RKO (cell line): ENCODE measurements at places on chromosomes 6 and 20.
A peak's percentile ranks its signal among the peaks of the same experiment; 100 is the strongest.

- no peak for DNase-seq
These were observed 38.3 kb downstream of the COX4I2 start for GRCh38 chr20:31675828-31676608.

DNA sequence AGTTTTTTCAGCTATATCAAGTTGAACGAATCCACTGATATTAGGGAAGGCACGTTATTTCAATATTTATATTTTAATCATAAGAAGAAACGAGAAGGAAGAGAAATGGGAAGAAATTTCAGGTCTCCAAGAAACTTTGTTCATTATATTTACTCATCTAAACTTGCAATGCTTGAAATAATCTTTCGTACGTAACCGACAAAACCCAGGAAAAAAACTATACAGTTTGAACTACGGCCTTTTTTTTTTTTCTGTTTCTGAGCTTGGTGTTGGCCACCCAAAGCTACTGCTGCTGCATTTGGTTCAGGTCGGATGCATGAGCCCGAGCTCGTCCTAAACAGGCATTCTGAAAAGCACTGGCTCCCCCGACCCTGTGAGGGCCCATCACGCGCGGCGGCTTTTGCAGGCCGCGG, 548 bp downstream of the PERP start:
- DNase-seq = no peak

DNA sequence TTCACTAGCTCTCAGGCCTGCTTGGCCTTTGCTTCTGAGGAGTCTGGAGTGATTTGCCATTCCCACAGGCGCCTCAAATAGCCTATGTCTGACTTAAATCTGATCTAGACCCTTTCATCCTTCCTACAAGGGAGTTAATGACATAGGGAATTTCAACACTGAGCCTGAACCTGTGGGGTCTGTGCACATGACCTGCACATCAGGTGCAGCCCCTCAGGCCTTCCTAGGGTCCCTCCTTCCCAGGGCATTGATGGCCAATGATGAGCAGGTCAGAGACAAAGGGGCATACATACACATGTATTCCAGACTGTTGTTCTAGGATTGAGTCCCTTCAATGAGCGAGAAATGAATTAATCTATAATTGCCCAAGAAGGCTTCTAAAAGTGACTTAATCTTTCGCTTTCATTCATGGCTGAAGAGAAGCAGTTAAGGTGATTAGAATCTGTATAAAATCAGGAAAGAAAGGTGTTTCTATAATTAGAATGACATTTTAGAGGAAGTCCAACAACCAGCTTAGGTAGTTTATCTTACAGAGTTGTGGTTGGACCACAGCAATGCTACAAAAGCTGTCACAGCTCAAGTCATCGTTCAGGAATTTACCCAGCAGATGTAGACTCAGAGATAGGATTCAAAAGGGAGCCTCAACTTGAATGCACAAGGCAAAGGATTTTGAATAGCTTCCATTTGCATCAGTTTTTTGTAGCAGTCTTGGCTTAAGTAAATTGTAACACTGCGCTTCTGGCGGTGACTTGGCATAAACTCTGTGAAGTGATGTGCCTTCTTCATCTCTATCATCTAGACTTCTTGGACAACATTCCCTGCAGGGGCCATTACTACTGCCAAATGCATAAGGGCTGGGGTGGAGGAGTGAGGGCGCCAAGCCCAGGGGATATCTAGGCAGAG, 27.0 kb upstream of the TBC1D7 start:
- peak; percentile 57 for DNase-seq

- no peak for DNase-seq
These were observed 49.1 kb downstream of the IRAK1BP1 start for GRCh38 chr6:78916411-78916810.

DNA sequence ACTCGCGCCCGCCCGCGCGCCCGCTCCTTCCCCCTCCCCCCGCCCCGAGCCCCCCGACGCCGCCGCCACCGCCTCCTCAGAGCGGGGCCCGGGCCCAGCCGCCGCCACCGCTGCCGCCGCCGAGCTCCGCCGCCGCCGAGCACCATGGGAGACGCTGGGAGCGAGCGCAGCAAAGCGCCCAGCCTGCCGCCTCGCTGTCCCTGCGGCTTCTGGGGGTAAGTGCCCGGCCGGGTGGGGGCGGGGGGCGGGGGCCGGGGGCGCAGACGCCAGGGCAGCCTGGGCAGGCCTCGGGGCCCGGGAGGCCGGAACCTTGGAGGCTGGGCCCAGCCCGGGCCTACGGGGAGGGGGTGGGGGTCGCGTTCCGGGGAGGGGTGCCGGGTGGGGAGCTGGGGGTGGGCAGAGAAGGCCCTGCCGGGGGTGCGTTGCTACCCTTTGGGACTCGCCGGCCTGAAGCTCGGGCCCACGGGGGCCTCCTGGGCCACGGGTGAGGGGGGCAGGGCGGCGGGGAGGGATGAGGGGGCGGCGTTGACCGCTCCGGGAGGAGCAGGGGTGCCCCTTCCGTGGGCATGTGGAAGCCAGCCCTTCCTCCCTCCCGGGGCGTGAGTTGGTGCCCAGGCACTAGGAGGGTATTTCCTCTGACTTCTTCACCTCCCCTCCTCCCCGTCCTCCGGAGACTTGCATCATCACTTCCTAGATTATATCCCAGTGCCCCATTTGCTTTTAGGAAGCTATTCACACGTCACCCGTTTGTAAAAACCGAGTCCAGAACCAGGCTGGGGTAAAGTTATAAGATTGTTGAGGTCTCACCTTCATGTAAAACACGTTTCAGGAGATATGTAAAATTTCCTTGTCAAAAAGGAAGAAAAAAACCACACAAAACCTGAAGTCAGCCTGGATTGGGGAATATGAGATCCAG, 533 bp downstream of the ZFAND3 start:
- peak; percentile 90 for DNase-seq

GRCh38 chr20:35615667-35616464, at the start of gene SPAG4:
Gene SPAG4 (plus strand): TSS chr20:35615829. CDS start chr20:35616004, 175 bp downstream.
- DNase-seq = peak; percentile 100
